ENCODE measurements at places on chromosomes 16 and 17.

DNA sequence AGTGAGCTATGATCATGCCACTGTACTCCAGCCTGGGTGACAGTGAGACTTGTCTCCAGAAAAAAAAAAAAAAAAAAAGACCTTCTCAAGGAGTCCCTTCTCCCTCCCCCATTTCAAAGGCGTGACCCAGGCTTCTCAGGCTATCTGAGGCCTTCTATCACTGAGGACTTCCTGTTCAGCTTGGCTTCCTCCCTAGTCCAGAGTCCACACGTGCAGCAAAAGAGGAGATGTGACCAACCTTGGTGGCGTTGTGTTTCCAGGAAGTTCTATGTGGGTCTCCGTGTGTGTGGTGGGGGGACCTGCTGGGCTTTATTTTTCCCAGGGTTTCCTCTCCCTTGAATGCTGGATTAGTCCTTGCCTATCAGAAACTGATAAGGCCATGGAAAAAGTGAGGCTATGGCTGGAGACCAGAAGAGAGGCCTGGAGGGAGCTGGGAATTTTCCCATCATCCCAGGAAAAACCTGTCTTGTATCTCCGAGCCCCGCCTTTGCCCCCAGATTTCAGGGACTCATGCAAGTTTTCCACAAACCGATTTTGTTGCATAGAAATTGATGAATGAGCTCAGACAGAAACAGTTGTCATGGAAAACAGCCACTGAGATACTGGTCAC is 148.1 kb downstream of the SALL1 start:
- no peak for DNase-seq

- no peak for DNase-seq
Observed at GRCh38 chr16:81754858-81755257, 24.2 kb upstream of the PLCG2 start.

- no peak for DNase-seq
Observed at GRCh38 chr17:77924757-77925336, 33.7 kb upstream of the TNRC6C start.

- DNase-seq = no peak
Observed at GRCh38 chr16:28167221-28167620, 44.5 kb downstream of the XPO6 start.

- no peak for DNase-seq
Observed at GRCh38 chr17:28141313-28141712, 98.8 kb downstream of the NLK start.

GRCh38 chr17:32604966-32605365 is 118.2 kb downstream of the CDK5R1 start:
- DNase-seq = no peak

DNA sequence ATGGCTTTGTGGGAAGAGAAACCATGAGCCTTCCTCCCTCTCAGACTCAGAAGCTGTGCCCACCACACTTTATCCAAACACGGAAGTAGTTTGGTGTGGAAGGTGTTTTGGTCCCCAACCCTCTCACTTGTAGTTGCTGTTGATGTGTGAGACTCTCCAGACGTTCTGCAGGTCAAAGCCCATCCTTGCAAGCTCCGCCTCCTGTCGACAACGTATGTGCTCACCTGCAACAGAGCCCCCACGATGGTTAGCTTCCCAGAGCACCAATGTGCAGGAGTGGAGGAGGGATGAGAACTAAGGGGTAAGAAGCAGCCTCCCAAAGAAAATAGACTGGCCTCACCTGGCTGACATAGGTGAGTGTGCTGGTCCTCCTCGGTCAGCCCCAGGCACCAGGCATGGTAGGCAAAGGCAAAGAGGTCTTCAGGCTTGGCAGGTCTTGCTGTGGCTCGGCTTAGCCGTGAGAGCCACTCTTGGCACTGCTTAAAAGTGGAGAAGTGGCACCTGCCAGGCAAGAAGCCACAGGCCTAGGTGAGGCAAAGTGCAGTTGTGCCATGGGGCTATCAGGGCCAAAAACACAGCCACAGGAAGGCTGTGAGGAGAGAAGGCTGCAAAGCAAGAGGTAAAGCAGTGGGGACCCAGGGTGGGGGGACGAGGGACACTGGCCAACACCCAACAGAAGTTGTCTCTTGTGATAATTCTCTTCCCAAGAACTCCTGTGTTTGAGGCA is 5.9 kb downstream of the MTMR4 start:
- no peak for DNase-seq

DNA sequence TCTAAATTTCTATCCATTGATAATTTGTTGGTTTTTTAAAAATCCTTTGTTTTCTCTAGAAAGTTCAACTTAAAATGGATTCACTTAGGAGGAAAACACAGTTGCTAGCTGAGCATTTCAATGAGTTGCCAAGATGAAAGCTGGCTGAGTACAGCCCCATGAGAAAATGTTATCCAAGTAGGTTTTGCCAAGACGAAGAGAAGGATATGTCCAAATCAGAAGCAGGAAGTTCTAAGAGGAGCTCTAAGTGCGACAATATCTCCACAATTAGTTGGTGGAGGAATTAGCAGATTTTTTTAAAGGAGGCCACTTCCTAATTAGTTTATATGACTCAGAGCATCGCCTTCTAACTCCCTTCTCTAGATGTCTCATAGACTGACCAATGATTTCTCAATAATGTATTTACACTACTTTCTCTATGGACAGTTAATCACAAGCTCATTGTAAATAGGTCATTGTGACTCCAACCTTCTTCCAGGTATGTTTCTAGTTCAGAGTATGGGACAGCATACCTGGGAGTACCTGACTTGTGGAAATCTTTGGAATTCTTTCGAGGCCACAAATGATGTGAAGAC is 873.3 kb upstream of the SOX9 start:
- no peak for DNase-seq

DNA sequence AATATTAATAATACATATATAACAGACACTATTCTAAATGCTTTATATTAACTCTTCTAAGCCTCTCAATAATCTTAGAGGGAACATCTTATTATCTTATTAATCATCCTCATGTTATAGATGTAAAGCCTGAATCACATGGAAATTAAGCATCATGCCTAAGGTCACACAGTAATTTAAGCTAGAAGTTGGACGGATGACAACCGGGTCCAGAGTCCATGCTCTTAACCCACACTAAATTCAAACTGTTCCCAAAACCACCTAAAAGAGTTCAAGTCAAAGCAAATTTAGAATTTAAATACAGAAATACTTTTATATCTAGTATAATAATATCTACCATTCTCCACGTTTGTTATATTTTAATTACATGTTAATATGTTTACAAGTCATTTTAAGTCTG is 193.3 kb downstream of the CEP112 start:
- DNase-seq = no peak

DNA sequence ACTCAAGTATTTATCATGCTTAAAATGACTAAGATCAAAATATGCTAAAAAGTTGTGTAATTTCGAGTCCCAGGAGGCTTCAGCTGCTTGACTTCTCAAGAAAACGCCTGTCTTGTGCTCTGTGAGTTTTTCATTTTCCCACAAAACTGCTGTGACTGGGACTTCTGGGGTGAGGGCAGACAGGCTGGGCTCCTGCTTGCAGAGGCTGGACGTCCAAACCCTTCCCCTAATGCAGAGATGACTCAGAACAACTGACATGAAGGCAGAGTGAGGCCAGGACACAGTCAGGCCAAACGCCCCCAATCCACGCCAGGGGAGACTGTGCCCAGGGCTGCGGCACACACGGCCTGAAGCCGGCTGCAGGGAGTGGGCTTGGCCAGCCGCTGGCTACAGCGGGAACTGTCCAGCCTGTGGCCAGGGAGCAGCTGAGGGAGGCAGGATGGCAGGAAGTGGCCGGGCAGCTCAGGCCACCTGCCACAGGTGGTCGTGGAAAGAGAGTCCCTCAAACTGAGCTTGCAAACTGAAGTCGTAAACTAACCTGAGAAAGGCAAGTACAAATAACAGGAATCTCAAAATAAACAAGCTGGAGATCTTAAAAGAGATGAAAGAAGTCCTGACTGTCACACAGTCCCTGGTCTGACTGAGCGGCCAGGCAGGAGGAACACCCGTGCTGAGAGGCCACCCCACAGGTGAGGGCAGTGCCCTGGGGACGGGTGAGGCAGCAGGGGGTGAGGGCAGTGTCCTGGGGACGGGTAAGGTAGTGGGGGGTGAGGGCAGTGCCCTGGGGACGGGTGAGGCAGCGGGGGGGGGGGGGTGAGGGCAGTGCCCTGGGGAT is 21.3 kb upstream of the HEXD start:
- no peak for DNase-seq

GRCh38 chr17:59341922-59342321 is 10.5 kb downstream of the YPEL2 start:
- DNase-seq = no peak

GRCh38 chr16:82470620-82471152 is 156.1 kb upstream of the CDH13 start:
- DNase-seq = no peak

DNA sequence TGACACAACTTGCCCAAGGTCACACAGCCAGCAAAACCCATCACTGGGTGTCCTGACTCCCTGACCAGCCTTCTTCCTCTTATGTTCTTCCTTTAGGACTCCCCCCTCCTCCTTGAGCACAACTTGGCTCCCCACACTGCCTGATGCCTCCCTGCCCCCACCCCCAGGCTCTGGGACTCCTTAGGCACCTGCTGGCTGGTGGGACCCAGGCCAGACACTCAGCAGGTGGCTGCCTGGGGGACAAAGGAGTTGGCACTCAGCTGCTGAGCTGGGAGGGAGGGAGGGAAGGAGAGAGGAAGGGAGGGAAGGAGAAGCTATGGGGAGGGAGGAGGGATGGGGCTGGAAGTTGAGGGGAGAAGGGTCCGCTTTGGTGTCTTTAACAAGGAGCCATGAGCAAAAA is 8.0 kb downstream of the SEZ6 start:
- DNase-seq = no peak

- no peak for DNase-seq
Observed at GRCh38 chr16:83066011-83066410, 439.2 kb downstream of the CDH13 start.

DNA sequence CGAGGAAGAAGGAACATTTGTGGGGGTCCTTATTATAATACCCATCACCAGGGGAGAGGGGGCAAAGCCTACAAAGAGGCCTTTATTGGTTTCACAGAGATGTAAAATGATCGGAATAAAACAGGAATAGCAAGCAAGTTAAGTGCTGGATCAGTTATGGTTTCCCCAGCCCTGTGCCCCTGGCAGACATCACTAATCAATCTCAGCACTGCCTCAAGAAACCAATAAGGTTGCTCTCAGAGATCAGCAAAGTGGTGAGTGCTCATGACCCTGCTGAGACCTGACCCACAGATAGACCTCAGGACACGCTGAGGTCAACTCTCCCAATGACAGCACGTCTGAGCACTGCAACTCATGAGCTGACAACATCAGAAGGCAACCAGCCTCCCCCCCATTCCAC is 66.3 kb downstream of the ZNF423 start:
- no peak for DNase-seq

DNA sequence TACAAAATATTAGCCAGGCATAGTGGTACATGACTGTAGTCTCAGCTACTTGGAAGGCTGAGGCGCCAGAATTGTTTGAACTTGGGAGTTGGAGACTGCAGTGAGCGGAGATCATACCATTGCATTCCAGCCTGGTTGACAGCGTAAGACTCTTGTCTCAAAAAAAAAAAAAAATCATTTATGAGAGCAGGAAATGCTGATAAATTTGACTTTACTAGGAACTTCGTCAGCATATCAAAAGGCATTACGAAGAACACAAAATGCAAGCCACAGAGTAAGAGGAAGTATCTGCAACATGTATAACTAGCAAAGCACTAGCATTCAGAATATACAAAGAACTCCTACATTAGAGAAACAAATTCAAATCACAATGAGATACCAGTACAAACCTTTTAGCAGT is 279.3 kb downstream of the ZFHX3 start:
- DNase-seq = no peak

Measured in stimulated activated CD8-positive, alpha-beta memory T cell treated with anti-CD3 and anti-CD28 coated beads, Interleukin-4, amount 100 ng/mL, for 1 hour (primary cell).